ENCODE measurements at places on chromosomes 3 and 15.
A peak's percentile ranks its signal among the peaks of the same experiment; 100 is the strongest.

DNA sequence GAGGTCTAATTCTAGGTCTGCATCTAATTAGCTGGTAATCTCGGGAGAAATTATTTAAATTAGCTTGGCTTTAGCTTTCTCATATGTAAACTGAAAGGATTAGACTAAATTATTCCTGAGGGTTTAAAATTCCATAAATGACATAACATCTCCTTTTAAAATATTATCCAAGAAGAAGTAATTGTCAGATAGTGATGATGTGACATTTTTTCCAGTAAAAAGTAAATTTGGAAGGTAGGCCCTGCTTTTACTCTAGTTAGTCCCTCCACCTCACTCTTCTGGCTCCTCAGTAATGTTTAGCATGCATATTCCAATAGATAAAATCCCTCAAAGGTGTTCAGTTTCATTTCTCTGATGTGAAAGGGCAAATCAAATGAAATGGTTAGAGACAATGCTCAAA, 215.7 kb downstream of the FHIT start:
- no peak for DNase-seq

- no peak for DNase-seq
Measured at GRCh38 chr3:151673974-151674373, 59.8 kb upstream of the AADACL2 start.

DNA sequence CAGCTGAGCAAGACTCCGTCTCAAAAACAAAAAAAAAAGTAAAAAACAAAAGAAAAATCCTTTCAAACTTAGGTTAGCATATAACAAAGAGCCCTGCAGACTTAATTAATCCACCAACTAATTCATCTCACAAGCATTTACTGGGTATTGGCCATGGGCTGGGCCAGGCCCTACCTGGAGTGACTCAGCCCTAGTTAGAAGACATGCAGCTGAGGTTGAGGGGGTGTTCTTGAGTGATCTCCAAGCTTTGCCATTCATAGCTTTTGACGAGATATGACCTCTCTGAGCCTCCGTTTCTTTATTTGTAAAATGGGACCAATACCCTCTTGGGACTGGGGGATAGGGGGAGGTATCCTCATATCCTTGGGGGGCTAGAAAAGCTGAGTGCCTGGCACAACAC, 7.8 kb downstream of the FBXL22 start:
- DNase-seq = no peak

GRCh38 chr15:83692746-83693581, 39.0 kb downstream of the ADAMTSL3 start:
- peak; percentile 26 for DNase-seq

All from mucosa of gallbladder (tissue), 1 donor.